Activated T-helper 17 cell treated with anti-CD3 and anti-CD28 coated beads, Interleukin-2, amount 50 U/mL, for 72 hours (primary cell): ENCODE measurements at places on chromosomes 11 and 22.

DNA sequence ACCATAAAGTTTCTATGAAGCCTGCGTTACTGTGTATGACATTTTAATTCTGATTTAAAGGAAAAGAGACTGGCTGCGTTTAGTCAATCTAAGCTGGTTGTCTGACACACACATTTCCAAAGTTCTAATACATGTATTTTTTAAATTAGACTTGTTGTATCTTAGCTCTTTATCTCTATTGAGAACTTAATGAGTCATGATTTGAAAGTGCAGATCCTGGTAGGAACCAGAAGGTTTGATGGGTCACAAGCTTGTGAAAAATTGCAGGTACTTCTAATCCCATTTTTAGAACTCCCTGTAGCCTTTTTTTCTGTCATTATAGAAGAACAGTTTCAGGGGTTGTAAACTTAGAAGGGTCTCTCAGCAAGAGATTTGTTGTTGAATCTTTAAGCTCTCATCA lies 210.3 kb downstream of the DDX10 start:
- H3K36me3 ChIP-seq = no peaks in the 10 kb centered on the region
- H3K4me3 ChIP-seq = no peak overlapping the region
- H3K27me3 ChIP-seq = no peaks in the 10 kb centered on the region
- no peak for ATAC-seq

GRCh38 chr22:36465232-36466021 lies 16.0 kb downstream of the TXN2 start:
- H3K27ac ChIP-seq = peak overlapping the region; percentile 17
- H3K27me3 ChIP-seq = no peaks in the 10 kb centered on the region
- H3K36me3 ChIP-seq = peaks cover 23% of the 10 kb centered on the region
- ATAC-seq = no peak
- peaks cover 4% of the 10 kb centered on the region for H3K4me1 ChIP-seq

DNA sequence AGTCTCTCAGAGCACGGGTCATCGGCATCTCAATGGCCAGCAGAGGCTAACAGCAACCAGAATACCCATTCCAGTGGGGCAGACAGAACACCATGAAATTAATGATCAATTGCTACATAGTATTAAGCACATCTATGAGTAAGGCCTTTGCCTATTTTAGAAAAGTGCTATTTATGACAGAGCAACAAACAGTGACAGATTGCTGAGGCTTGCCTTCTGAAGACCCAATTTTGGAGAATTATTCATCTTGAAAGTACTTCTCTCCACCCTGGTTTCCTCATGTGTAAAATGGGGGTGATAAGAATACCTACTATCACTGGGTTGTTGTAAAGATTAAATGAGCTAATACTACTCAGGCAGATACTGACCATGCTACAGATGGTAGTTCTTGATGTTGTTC lies 232.7 kb downstream of the TENM4 start:
- no peaks in the 10 kb centered on the region for H3K36me3 ChIP-seq
- no peaks in the 10 kb centered on the region for H3K27me3 ChIP-seq
- no peak for ATAC-seq
- no peak overlapping the region for H3K4me3 ChIP-seq

- H3K4me1 ChIP-seq = peaks cover 6% of the 10 kb centered on the region
- H3K27ac ChIP-seq = no peak overlapping the region
- peaks cover 33% of the 10 kb centered on the region for H3K36me3 ChIP-seq
These were observed 96.9 kb downstream of the ATXN10 start for GRCh38 chr22:45768490-45768889.

DNA sequence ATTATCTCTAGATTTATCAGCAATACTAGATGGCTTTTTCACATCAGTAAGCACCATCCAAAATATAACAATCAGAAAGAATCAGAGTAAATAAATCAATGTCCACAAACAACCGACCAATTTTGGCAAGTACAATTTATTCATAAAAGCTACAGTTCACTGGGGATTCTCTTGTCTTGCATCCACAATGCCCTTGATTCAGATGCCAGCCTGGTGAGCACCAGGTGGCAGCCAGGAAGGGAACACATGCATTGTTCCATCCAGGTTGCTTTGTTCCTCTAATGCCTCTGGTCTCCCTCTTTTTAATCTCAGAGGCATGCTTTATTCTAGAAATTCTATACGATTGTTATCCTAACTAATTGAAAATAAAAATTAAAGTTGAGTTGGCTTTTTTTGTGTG lies 242.1 kb upstream of the KIRREL3 start:
- no peak overlapping the region for H3K27ac ChIP-seq
- no peaks in the 10 kb centered on the region for H3K4me1 ChIP-seq
- H3K4me3 ChIP-seq = no peak overlapping the region
- no peaks in the 10 kb centered on the region for H3K36me3 ChIP-seq

DNA sequence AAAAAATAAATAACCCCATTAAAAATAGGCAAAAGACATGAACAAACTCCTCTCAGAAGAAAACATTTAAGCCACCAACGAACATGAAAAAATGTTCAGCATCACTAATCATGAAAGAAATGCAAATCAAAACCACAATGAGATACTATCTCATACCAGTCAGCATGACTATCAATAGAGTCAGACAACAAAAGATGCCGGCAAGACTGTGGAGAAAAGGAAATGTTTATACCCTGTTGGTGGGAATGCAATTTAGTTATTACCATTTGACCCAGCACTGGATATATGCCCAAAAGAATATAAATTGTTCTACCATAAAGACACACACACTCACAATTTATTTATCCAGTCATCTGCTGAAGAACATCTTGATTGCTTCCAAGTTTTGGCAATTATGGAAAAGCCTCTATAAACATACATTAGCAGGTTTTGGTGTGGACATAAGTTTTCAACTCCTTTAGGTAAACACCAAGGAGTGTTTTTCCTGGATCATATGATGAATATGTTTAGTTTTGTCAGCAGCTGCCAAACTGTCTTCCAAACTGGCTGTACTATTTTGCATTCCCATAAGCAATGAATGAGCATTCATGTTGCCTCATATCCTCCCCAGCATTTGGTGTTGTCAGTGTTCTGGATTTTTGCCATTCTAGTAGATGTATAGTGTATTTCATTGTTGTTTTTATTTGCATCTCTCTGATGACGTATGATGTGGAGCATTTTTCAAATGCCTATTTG lies 28.0 kb downstream of the OR8D1 start:
- H3K27ac ChIP-seq = no peak overlapping the region
- H3K27me3 ChIP-seq = no peaks in the 10 kb centered on the region
- H3K36me3 ChIP-seq = no peaks in the 10 kb centered on the region

DNA sequence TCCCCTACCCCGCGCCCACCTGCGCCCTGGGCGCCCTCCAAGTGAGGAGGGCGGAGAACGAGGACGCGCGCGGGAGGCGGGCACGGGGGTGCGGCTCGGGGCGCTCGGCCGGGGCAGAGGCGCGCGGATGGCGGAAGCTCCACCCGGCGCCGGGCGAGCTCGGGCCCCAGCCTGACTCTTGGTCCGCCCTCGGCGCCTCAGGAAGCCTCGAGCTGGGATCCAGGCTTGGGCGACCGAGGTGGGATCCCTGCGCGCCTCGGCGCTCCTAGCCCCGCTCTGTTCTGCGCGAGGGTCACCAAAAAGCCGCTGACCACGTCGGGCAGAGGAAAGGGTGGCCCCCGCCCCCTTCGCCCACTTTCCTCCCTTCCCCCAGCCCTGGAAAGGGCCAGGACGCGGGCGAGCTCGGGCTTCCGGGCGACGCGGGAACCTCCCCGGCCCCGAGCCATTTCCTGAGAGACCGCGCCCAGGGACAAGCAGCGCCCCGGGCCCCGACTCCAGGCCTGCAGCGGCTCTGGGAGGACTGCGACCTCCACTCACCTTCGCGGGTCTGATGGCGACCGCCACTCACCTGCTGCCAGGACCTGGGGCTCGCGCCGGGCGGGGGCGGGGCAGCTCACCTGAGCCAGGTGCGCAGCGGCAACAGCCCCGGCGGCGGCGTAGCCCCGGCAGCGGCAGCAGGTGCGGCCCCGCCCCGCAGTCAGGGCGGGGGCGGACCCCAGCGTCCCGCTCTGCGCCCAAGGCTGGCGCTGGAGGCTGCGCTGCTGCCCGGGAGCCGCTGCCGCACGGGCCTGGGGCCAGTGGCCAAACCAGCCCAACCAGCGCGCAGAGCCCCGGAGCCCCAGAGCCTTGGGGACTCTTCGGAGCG lies 2.2 kb upstream of the SIGIRR start:
- peak; percentile 60 for ATAC-seq
- H3K27ac ChIP-seq = no peak overlapping the region
- no peaks in the 10 kb centered on the region for H3K36me3 ChIP-seq
- H3K27me3 ChIP-seq = no peaks in the 10 kb centered on the region

DNA sequence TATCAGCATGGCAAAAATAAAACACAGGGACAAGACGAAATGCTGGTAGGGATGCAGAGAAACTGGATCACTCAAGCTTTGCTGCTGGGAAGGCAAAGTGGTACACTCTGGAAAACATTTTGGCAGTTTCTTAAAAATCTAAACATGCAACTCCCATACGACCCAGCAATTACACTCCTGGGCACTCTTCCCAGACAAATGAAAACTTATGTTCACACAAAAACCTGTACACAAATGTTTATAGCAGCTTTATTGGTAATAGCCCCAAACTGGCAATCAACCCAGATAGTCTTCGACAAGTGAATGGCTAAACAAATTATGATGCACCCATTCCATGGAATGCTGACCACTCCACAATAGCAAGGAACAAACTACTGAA lies 35.8 kb upstream of the PRR5 start:
- peak overlapping the region; percentile 6 for H3K4me3 ChIP-seq
- no peak overlapping the region for H3K27ac ChIP-seq
- H3K27me3 ChIP-seq = no peaks in the 10 kb centered on the region
- ATAC-seq = no peak

GRCh38 chr11:29432719-29433325 lies 584.0 kb downstream of the KCNA4 start:
- H3K27ac ChIP-seq = no peak overlapping the region
- H3K4me1 ChIP-seq = no peaks in the 10 kb centered on the region

GRCh38 chr11:64849598-64850356 lies 5.3 kb upstream of the CDC42BPG start:
- no peaks in the 10 kb centered on the region for H3K27me3 ChIP-seq
- peaks cover 34% of the 10 kb centered on the region for H3K36me3 ChIP-seq
- ATAC-seq = no peak
- no peak overlapping the region for H3K4me3 ChIP-seq
- peak overlapping the region; percentile 79 for H3K27ac ChIP-seq
- H3K4me1 ChIP-seq = peaks cover 45% of the 10 kb centered on the region

DNA sequence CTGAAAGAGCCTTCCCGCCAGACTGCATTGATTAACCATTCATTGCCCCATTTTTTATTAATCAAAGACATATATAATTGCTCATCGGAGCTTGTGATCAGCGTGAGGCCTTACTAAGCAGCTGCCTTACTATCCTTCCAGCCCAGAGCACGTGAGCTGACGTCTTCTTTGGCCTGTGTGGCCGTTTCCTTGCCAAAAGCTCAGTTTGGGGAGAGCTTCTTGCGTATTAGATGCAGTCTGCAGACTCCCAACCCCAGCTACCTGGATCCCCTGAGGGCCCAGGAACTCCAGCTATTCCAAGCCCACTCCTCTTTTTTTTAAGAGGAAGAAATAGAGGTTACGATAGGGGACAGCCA lies 784 bp upstream of the SLC43A3 start:
- no peak for ATAC-seq
- H3K36me3 ChIP-seq = peaks cover 52% of the 10 kb centered on the region
- H3K27ac ChIP-seq = peak overlapping the region; percentile 97
- no peaks in the 10 kb centered on the region for H3K27me3 ChIP-seq
- H3K4me1 ChIP-seq = peaks cover 19% of the 10 kb centered on the region

DNA sequence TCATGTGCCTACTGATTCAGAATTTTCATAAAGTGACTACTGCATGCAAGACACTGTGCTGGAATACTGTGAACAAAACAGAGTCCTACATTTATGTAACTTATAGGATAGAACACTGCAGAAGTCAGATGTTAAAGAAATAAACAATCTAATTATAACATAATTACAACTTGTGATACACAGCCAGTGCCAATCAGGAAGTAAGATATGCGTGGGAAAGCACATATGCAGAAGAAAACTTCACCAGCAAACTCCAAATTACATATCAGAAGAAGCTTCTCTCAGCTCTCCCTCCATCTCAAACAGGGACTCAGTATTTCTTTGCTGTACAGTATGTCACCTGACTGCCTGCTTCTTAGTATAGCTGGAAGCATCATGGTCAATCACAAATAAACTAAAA lies 37.4 kb downstream of the PAK1 start:
- no peak for ATAC-seq
- no peaks in the 10 kb centered on the region for H3K4me1 ChIP-seq
- peaks cover 3% of the 10 kb centered on the region for H3K27me3 ChIP-seq
- H3K27ac ChIP-seq = no peak overlapping the region
- H3K4me3 ChIP-seq = no peak overlapping the region
- H3K36me3 ChIP-seq = no peaks in the 10 kb centered on the region

DNA sequence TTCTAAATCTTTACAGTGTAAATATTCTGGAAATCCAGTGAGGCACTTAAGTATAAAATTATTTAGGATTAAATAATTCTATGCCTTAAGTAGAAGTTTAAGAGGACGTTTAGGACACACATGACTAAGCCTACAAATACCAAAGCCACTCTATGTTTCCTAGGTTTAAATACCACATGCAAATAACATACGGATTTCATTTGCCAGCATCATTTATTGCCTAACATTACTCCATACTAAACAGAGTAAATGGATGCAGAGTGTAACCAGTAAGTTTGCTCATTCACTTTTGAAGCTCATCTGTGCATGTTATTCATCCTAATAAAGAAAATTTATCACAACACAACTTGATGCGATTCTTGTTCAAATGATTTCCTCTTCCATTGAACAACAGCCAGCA lies 4.1 kb downstream of the BDNF start:
- H3K4me1 ChIP-seq = peaks cover 8% of the 10 kb centered on the region
- no peak for ATAC-seq
- no peak overlapping the region for H3K4me3 ChIP-seq
- H3K36me3 ChIP-seq = no peaks in the 10 kb centered on the region
- H3K27me3 ChIP-seq = peaks cover 43% of the 10 kb centered on the region
- H3K27ac ChIP-seq = no peak overlapping the region

DNA sequence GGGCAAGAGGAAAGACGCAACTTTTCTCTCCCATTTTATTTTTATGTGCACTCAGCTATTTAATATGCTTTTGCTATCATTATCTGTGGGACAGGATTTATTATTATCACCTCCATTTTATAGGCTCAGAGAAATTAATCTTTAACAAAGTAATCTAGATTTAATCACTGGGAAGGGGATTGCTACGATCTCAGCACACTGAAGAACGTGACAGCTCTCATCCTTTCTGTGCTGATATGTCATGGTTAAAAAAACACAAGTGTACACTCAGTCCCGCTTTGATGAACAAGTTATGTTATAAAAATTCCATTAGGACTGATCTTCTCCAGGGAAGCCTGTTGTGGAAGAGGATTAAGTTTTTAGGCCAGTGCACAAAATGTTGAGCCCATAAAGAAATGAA lies 37.6 kb downstream of the CYB5R2 start:
- H3K4me3 ChIP-seq = no peak overlapping the region
- peaks cover 63% of the 10 kb centered on the region for H3K36me3 ChIP-seq
- no peaks in the 10 kb centered on the region for H3K4me1 ChIP-seq
- ATAC-seq = no peak
- no peak overlapping the region for H3K27ac ChIP-seq
